ENCODE measurements at places on chromosomes 12 and 14.

DNA sequence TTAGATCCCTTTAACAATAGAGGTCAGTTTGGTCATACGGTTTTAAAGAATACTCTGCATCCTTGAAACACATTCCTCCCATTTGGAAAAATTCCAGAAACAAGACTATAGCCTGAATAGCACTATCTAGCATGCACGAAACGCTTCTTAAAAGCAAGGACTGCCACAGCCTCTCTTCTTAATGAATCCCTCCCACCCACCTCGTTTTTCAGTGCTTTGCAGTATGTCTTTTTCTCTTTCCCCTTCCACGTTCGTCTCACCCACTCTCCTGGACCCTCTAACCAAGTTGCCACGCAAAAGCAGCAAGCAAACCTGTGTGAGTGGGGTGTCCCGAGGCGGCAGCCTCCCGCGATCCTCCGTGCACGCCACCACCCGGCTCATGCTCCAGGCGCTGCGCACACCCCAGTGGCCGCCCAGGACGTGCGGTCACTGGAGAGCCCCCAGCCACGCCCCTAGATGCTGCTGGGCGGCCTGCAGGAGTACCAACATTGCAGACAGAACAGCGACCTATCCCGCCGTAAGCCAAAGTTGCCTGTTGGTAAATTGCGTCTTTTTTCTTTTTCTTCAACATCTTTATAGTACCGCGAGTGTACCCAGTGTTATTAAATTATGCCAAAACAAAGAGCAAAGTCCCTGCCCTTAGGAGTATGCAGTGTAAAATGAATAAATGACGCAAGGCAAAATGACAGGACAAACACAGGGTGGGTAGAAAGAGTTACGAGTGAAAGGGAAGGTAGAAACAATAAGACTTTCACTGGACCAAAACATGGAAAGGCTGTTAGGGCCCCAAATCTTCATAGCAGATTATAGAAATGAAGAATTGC lies at the start of gene SLC38A4:
Gene SLC38A4 (minus strand): TSS at position 407 of the 824 bp plus-strand sequence. CDS start 32,926 bp downstream, outside the sequence.
- DNase-seq = no peak

DNA sequence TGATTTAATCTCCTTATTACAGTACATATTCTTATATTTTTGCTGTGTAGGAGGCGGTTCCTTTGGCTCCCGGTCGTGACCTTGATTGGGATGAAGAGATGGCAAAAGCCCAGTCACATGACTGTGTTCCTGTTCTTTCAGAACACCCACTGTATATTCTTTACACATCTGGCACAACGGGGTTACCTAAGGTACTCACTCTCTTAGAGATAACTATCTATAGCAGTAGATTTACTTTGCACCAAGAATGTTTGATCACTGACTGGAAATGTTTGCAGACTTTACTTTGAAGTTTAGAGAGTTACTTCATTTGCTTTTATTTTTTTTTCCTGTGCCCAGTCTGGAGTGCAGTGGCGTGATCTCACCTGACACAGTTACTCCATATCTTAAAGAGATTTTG lies 65.2 kb downstream of the ACSS3 start:
- peak; percentile 24 for DNase-seq

DNA sequence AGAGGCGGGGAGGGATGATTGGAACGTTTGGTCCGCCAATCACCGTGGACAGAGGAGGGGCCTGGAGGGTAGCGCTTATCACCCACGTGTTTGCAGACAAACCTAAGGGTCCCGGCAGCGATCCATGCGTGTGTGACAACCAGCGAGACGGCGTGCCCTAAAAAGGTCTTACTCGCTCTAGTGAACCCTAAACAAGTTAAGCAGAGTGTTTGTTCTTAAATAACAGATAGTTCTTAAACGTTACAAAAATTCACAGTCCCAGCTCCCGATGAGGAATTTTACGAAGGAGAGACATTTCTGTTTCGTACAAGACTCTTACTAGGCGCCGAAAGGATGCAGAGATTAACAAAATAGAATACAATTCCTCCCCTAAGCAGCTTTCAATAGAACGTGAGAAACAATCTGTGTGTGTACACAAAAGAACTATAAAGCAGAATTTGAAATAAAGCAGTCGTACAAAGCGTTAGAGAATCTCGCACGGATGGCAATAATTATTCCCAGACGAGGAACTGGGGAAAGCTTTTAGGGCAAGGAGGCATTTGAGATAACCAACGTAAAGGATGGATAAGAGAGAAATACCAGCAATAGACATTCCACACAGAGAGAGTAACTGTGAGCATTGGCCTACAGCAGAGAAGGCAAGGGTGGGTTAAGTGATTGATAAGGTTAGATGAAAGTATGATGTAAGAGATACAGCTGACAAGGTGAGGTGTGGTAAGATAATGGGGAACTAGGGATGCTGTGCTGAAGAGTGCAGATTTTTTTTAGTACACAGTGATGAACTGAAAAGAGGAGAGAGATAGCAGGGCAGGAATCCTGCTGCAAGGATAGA lies 831 bp upstream of the RPS6KA5 start:
- peak; percentile 61 for DNase-seq

- no peak for DNase-seq
Observed at GRCh38 chr12:116060764-116061163, 216.7 kb downstream of the MED13L start.

DNA sequence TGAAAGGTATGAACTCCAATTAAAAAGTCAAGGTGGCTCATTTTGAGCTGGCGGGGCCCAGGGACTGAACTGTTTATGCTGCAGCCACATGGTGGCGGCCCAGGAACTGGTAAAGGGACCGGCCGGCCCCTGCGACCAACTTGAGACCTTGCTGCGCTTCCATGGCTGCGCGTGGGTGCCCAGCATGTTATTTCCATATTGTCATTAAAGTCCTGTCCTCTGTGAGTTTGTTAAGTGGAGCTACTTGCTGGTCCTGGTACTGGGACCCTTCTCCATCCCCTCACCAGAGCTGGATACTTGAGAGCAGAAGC lies 62.3 kb downstream of the BEGAIN start:
- no peak for DNase-seq

DNA sequence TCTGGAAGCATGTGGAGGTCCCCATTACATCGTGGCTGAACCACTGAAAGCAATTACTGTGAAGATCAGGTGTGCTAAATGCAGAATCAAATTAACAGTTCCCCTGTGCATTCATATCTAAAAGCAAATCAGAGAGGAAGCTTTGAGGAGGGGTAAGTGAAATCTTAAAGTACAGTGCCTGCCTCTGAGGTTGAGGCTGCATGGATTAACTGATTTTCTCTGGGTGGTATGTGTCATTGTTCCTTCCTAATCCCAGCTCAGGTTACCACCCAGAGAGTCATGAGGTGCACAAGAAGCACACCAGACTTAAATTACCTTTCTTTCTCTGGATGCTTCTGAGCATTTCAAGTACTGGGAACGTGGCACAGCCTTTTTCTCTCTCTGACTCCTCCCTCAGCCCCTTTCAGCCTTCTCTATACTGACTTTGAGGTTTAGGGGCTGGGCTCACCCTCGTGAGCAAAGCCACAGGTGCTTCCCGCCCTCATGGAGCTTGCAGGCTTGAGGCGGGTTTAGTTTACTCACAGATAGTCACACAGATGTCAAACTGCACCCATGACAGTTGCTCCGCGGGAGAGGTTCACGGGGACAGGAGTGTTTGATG lies 237.6 kb upstream of the CRY1 start:
- DNase-seq = peak; percentile 79

GRCh38 chr14:89963288-89963978 lies 7.7 kb downstream of the TDP1 start:
- no peak for DNase-seq

DNA sequence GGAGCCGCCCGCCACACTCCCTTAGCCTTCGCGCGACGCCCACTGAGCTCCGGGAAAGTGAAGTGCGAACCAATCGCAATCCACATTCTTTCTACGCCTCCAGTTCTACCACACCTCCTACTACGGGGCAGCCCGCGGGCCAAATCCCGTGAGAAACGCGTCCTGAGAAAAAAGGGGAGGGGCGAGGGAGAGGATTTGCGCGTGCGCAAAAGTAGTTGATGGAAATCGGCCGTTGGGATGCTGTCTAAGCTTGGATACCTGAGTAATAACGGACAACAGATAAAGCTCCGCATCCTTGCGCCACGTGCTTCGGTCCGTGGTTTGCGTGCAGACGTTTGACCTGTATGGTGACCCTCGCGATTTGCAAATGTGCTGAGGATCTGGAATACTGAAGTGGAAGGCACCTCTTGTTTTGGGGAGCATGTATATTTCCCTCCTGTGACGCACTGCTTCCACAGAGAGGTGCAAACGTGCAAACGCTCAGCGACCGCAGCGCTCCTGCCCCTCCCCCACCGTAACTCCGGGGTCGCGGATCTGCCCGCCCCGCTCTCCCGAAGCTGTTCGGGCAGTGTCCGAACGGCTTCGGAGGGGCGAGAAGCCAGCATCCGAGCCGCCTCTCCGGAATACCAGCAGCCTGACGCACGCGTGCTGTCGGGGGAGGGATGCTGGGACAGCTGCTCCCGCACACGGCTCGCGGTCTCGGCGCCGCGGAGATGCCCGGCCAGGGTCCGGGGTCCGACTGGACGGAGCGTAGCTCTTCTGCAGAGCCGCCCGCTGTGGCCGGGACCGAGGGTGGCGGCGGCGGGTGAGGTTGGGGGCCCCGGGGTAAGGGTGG lies at the start of the genes FAM216A and GPN3:
Gene FAM216A (plus strand): TSS at position 632 of the 835 bp plus-strand sequence. CDS start 31 bp downstream, at position 663.
Gene GPN3 (minus strand): TSS at position 44 of the 835 bp plus-strand sequence. CDS start 54 bp downstream, outside the sequence.
- DNase-seq = peak; percentile 99

DNA sequence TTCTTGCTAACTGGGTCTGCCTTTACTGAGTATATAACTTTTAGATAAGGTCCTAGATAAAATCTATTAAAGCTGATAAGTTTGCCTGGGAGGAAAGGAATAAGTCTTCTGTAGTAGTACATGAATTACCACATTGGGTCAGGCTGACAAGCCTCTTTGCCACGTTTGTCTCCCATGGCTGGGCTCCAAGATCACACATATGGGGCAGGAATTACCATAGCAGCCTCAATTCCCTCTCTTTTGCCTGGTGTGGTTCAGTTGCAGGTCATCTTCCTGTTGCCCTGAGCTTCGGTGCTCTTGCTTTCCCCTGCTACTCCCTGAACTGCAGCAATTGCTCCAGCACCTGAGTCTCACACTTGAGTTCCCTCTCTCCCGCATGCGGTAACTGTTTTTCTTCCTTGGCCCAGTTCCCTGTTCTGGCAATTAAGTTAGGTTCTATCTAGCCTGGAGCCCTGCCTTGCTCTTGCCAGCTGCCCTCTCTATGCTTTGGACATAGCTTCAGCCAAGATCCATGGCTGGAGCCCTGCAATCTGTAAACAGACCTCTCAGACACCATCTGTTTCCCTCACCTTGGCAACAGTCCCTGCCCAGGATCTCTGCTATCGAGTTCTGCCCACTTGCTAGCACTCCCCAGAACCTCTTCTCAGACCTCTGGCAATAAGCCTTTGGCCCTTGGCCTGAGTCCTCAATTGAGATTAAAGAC lies 5.8 kb upstream of the GLT8D2 start:
- DNase-seq = peak; percentile 92

DNA sequence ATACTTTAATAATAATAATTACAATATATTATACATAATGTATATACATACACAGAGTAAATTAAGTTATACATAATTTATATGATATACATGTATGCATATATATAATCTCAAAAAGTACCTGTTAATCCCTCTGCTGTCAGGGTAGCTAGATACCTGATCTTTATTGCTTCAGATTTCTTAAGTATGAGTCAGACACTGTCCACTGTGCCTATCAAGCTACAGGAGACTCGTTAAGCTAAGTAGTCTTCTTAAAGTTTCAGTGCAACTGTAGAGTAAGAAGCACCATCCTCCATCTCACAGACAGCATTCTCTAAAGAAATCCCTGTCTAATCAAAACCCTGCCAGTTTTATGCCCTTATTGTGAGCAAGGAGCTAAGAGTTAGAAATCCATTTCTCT lies 428.7 kb downstream of the RERGL start:
- no peak for DNase-seq

DNA sequence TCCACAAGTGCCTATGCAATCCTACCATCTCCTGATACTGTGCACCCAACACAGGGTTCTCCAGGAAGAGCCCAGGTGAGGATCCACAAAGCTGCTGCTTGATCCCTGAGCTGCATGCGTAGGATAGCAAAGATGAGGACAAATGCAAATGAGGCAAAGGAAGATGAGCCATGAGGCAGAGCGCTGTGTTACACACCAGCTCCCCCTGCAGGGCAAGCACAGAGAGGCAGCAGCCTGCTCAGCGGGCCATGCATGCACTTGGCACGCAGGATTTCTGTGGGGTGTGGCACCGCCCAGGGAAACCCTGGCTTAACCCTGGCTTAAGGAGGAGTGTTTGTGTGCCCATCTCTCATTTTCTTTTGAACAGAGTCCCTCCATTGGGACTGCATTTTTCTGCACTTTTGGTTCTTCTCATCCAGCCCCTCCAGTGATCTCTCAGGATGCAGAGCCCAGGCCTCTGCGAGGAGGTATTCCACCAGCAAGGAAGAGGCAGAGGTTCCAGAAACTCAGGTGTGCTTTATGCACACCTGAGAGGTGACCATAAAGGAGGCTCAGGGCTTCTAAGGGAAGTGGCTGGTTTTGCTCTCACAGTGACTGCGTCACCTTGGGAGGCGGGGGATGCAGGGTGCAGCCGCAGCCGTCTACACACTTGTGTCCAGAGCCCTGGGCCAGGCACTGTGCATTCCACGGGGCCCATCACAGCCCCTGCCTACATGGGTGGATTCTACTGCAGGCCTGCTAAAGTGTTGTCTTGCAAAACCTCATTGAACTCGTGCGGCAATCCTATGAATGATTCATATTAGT lies 973.3 kb upstream of the TMEM132C start:
- DNase-seq = no peak

- DNase-seq = no peak
Observed at GRCh38 chr14:20751963-20752562, 6.4 kb downstream of the EDDM3A start.

GRCh38 chr14:22375321-22375930 lies 213.6 kb downstream of the DAD1 start:
- peak; percentile 85 for DNase-seq

GRCh38 chr12:104132351-104132956 lies 5.6 kb downstream of the NFYB start:
- no peak for DNase-seq

DNA sequence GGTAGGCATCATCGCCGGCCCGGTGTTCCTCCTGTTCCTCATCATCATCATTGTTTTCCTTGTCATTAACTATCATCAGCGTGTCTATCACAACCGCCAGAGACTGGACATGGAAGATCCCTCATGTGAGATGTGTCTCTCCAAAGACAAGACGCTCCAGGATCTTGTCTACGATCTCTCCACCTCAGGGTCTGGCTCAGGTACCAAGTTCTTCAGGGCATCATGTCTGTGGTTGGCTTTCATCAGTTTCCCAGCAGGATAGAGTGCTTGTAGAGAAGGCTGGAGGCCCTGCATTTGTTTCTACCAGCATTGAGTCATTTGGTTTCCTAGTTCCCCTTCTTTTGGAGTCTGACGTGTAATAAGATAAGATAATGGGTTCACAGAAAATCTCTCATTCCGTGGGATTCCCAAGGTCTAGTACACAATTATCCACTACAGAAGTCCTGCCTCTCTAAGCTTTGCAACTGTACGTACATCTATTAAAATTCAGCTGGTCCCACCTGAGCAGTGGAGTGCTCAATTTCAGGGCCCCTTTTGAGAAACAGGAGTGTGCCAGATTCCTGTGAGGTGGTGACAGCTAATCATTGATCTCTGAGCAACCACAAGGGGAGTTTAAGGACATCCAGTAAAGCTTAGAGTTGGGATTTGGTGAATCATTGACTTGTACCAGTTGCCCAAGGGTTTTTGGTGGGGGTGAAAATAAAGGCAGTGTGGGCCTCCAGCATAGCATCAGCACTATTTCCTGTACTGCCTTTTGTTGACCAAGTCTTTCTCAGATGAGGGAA lies 25.1 kb downstream of the ACVR1B start:
- no peak for DNase-seq

- no peak for DNase-seq
Observed at GRCh38 chr14:99502989-99503421, 21.8 kb downstream of the CCNK start.

Measured in NCI-H2171 treated with DMSO at 0.1 percent for 48 hours (cell line).